Stimulated activated naive CD4-positive, alpha-beta T cell treated with Interleukin-2 at 50 U/mL for 16 hours (primary cell): ENCODE measurements at places on chromosomes 2 and 18.
A peak's percentile ranks its signal among the peaks of the same experiment; 100 is the strongest.

- DNase-seq, result peak; percentile 23
These were observed 2.2 kb downstream of the PSD4 start for GRCh38 chr2:113175736-113176695.

DNA sequence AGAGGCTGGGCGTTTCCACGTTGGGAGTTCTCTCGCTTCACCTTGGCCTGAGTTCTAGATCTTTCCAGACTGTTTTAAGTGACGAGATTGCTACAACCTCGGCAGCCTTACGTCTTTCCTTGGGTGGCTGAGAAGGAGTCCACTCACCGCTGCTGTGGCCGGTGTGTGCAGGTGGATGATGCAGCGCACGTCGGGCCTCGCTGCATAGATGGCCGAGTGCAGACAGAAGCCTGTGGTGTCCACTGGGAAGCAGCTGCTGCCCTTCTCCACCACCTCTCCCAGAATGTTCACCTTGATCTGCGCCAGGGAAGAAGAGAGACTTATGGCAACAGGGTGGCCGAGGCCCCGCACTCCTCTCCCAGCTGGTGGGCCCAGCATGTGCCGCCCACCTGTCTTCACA is 75.7 kb downstream of the ADD2 start:
- DNase-seq, result no peak

DNA sequence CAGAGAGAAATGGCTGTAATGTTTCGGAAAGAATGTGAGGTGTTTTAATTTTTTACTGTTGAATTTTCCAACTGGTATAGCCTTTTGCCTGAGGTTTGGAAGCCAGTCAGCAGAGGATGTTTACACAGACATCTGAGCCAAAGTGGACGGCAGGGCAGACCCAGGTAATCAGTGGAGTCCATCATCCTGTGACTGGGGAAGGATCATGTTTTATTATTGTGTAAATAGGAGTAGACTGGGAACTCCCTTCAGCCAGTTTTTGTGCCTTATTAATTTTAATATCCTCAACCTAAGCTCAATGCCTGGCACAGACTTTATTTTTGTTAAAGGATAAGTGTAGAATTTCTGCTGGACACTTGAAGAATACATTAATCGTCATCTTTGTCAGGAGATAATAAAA is 142.0 kb upstream of the GAREM1 start:
- no peak for DNase-seq

DNA sequence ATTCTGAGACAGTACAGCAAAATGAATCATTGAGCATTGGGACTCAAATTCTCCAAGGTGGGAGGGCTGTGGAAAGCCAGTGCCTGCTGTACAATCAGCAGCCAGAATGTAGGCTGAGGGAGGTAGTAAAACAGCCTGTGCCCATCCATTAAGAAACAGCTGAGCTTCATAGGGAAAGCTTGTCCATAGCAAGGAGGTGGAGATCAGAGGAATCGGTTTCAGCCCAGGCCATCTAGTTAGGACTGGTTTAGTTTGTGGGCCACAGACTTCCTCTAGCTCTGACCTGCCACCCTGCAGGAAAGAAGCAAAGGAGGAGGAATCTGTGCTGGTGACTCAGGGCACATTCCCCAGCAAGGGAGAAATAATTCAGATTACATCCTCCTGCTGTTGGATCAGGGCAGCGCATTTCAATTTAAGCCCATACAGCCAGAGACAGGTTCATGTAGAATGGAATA is 333.4 kb downstream of the SETBP1 start:
- DNase-seq, result no peak

DNA sequence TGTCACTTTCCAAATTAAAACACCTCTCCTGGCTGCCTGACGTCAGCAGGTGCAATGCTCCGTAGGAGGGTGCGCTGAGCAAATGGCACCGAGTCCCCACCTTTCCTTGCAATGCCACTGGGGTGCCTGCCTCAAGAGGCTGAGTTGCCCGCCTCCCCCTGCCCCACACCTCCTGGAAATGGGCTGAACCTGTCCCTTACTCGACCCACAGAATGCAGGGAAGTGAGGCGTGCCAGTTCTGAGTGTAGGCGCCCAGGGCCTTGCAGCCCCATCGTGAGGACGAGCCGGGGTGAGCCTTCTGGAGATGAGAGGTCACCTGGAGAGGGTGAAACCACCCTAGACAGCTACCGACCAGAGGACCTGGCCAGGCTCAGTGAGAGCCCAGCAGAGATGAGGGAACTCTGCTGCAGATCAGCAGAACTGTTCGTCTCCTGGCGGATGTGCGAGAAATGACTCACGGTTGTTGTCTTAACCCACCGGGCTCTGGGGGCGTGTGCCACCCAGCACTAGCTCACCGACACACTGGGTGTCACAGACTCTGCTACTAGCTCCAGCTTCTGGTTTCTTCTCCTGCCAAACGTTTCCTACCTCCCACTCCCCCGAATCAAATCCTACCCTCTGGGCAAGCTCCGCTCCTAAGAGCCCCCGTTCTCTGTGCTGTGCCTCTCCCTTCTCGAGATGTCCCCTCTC is 168.7 kb upstream of the HDAC4 start:
- no peak for DNase-seq

DNA sequence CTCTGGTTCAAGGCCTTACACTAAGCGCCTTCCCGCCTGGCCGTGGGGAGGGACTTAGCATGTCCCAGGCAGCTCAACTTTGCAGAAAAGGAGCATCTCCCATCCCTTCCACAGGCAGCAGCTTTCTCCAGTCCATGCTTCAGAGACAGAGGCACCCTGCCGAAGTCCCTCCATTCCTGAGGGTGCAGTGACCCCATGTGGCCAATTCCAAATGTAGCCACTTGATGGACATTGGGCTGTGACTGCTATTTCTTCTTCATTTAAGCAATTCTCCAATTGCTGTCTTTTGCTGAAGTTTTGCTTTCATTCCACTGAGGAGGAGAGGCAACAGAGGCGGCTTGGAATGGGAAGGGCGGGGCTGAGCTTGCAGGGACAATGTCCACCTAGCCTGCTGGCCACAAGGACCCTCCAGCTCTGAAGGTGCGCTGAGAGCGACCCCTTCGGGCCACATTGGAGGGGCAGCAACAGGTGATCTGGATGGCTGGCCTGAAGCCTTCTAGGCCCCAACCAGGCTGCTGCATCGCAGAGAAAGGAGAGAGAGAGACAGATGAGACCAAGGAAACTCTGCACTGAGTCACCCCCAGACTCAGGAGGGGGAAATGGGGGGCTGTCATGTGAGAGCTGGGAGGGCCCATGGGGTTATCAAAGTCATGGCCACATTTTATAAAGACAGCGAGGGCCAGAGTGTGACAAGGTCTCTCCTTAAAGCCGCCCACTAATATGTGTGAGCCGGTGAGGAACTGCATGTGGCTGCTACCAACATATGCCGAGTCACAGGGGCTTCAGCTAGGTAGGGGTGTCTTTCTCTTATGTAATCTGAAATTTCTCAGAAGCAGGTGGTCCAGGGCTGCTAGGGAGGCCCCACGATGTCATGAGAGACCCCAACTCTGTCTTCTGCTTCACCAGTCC is 61.3 kb downstream of the LONRF2 start:
- DNase-seq, result no peak

DNA sequence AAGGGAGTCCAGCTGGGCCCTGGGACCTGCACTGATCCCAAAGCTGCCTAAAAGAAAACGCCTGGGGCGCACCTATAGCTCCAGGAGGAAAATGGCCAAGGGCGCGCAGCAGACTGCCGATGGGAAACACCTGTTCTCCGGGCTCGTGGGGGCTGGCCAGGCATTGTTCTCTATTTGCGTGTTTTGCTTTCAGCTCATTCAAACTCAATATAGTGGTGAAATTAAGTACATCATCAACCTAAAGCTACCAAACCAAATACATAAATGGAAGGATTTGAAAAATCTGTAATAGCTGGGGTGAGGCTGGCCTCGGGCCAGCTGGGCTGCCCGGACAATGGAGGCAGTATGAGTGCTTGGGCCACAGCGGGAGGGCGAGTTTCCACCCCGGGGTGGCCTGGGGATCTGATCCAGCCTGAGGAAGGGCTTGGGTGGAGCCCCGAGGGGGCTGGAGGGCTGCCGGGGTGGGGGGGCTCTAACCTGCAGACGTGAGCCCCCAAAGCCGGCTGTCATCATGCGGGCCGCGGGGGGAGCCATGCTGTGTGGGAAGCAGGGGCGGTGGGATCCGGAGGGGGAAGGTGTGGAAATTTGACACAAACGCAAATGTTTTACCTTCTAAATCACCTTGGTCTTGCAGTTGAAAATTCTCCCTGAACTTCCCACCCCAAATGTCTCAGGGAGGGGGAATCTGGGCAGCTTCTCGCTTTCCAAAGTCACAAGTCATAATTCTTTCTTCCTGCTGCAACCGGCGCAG is 77.6 kb downstream of the ASB1 start:
- no peak for DNase-seq

GRCh38 chr18:5475267-5475666 is 68.5 kb downstream of the EPB41L3 start:
- no peak for DNase-seq

DNA sequence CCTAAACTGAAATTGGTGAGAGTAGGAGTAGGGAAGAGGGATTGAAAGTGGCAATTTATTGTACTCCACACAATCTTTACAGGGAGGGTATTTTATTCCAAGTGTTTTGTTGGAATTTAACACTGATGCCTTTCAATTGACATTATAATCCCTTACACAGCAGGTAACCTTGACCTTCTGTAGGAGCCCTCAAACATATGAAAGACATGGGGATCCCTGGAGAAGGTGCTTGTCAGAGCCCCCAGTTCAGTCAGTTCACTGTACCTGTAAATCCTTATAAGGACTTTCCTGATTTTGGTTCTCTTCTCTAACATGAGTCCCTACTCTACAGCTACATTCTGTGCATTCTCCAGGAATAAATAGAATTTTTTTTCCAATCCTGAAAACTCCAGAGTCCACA is 384.9 kb upstream of the NRP2 start:
- no peak for DNase-seq

GRCh38 chr2:46230677-46231425 is 66.4 kb upstream of the EPAS1 start:
- no peak for DNase-seq

DNA sequence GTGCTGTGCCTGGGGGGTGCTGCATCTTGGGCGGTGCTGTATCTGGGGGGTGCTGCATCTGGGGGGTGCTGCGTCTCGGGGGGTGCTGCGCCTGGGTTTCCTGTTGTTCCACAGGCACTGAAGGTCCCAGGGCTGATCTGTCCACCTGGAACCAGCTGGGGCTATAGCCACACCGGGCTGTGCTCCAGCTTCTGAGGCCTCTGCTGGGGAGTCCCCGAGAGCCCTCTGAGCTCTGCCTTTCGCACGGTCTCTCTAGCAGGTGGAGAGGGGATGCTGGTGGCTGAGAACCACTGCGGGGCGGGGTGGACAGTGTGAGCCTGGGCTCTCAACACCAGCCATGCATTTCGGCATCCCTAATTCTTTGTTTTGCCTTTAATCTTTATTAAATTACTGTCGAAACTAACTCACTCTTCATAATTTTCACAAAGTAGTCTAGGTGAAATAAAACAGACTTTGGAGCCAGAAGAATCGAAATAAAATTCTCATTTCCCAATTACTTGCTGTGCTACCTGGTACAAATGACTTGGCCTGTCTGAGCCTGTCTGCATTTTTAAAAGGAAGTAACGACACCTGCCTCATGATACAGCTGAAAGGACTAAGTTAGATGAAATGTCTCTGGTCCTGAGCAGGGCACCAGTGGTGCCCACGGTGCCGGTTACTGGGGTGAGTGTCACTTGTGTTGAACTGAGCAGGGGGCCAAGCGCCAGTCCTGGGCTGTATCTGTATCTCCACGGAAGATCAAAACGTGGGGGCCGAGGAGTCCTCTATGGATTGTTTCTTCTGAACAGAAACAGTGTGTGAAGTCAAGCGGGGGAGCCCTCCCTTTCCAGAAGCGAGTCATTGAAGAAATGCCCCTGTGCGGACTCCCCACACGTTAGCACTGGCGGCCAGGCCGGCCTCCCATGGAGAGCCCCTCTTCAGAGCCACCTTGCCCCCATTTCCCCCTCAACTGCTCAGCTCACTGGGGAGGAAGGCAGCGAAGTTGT is 142.0 kb downstream of the ASB1 start:
- DNase-seq, result no peak

GRCh38 chr2:100235098-100235497 is 87.2 kb downstream of the LONRF2 start:
- no peak for DNase-seq

DNA sequence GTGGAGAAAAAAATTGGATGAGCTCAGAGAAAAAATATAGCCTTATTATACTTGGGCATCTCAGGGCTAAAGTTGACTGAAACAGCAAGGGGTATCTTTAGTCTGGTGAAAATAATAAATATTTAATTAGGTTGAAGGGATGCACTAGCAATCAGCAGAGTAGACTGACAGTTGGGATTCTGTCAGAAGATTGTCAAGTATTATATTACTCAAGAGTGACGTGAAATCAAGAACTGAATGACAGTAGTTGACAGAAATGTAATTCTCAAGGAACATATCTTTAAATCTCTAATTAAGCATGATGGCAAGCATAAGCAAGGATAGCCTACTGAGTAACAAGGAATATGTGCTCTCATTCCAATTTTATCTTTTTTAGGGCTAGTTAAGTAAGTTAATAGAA is 1301.1 kb downstream of the DSC3 start:
- no peak for DNase-seq

DNA sequence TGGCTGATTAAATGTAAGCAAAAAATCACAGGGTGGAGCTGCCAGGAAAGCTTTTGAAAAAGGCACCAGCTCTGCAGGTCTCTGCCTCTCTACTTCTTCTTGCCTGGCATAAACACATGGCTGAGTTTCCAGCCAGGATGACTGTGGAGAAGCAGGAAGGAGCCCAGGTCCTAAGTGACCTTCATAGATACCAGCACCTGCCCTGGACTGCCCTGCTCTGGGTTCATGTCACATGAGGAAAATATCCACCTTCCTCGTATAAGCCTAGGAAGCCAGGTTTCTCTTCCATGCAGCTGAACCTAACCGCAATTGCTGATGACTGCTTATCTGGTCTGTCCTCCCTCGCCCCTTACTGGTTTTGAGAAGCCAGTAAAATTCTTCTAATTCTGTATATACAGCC is 47.8 kb upstream of the CREB1 start:
- DNase-seq, result no peak

DNA sequence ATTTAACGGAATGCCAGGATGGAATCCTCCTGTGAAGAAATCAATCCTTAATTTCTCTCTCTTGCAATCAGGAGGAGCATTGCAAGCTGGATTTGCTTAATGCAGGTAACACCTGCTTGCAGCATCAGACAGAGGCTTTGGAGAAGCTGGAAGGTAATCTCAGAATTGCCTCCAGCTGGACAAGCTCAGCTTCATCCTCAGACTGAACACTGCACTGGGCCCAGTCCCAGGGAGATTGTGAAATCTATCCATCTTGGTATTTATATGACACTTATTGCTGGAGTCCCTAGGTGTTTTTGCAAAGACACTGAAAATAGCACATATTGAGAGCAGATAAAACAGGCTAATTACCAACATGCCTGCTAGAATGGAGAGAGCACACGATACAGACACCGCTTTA is 179.4 kb upstream of the SESTD1 start:
- DNase-seq, result no peak

DNA sequence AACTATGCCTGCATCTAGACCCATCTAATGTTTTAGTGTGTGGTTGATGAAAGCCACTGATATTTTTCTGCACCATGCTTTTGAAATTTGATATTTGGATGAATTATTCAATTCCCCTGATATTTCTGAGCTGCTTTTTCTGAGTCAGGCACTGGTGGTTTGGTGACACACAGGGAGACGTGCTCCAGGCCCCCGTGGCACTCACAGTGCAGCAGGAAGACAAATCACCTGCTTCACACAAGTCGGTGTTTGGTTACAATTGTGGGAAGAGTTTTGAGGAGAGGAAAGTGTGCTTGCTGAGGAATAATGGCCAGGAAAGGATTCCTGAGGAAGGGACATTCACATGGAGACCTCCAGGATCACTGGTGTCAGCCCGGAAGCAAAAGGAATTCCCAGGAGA is 179.7 kb downstream of the ACKR3 start:
- no peak for DNase-seq

GRCh38 chr2:67581751-67582150 is 184.6 kb downstream of the ETAA1 start:
- DNase-seq, result no peak
